HuH-7.5 (cell line): ENCODE measurements at places on chromosomes 7 and 10.

GRCh38 chr10:14554491-14555205, 220.0 kb downstream of the FAM107B start:
- no peak for DNase-seq

DNA sequence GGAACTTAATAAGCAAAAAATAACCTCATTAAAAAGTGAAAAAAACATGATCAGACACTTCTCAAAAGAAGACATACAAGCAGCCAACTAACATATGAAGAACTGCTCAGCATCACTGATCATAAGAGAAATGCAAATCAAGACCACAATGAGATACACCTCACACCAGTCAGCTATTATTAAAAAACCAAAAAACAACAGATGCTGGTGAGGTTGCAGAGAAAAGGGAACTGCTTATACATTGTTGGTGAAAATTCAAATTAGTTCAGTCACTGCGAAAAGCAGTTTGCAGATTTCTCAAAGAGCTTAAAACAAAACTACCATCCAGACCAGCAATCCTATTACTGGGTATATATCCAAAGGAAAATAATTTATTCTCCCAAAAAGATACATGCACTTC, 513.3 kb downstream of the MDFIC start:
- no peak for DNase-seq

DNA sequence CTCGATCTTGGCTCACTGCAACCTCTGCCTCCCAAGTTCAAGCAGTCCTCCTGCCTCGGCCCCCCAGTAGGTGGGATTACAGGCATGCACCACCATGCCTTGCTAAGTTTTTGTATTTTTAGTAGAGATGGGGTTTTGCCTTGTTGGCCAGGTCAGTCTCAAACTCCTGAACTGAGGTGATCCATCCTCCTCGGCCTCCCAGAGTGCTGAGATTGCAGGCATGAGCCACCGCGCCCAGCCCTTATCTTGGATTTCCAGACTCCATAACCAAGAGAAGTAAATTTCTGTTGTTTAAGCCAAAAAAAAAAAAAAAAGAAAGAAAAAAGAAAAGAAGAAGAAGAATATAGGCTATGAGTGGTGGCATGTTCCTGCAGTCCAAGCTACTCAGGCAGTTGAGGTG, 53.3 kb upstream of the RABGEF1 start:
- DNase-seq, result no peak

DNA sequence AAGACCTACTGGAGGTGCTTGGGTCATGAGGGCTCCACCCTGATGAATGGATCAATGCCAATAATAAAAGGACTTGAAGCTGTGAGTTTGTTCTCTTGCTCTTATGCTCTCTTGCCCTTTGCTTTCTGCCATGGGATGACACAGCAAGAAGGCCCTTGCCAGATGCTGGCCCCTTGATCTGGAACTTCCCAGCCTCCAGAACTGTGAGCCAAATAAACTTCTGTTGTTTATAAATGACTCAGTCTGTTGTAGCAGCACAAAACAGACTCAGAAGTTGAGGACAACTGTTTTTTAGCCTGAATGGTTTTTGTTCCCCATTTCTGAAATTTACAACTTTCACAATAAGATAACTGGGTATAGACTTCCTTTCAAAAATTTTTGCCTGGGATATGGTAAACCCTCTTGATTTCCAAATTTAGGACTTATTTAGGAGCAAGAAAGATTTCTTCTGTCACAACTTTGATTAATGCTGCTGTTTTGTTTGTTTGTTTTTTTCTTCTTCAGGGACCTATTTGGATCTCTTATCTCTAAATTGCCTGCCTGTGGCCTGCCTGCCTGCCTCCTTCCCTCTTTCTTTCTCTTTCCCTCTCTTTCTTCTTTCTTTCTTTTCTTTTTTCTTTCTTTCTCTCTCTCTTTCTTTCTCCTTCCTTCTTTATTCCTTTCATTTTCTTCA, 12.1 kb downstream of the ENTPD1 start:
- no peak for DNase-seq

DNA sequence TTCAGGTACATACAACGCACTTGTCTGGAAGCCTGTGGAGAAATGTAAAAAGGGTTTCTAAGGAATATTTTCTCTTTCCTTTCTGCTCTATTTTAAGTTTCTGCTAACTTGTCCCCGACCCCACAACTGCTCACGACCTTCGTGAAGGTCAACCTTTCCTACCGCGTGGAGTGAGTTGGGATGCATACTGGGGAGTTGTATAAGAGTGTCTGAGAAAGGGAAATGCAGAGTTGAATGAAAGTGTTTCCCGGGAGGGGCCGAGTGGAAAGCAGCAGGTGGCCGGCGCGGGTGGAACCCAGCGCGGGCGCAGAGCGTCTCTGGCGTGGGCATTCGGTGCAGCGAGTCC, 17.9 kb upstream of the ACBD5 start:
- DNase-seq, result no peak

DNA sequence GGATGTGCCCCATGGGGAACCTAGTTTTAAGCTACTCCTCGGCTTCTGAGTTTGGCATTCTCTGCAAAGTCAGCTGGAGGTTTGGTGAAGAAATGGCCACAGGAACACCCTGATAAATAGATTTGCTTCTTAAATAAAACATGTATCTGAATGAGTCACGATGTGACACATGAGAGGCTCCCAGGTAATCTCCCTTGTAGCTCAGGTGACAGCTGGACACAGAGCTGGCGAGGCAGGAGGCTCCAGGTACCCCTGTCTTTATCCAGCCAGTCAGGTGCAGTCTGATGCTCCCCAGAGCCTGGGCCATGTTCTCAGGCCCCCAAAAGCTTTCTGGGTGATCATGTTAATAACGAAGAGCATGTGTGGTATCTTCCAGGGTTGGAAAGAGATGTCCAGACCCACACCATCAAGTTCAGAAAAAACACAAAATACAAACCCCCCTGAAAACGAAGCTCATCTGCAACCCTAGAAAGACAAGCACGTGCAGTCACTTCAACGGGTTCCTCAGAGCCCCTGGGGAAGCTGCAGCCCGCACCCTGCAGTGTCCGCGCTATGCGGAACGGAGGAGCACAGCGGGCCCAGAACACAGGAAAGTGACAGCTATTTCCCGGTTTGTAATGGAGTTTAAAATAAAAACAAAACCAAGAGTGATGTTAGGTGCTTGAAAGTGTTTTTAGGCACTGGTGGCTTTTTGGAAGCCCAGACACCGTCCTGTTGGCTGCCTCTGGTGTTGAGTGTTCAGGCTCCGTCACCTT, 69.4 kb downstream of the ZRANB1 start:
- DNase-seq, result no peak

GRCh38 chr7:116511552-116512519, 12.3 kb downstream of the CAV2 start:
- no peak for DNase-seq

DNA sequence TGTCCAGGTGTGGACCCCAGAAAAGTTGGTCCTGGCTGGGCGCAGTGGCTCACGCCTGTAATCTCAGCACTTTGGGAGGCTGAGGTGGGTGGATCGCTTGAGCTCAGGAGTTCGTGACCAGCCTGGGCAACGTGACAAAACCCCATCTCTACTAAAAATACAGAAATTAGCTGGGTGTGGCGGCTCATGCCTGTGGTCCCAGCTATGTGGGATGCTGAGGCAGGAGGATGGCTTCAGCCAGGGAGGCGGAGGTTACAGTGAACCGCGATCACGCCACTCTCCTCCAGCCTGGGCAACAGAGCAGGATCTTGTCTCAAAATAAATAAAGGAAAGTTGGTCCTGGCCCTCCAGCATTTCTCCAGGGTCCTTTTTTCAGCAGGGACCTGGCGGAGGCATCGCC, 1.4 kb downstream of the NUDT1 start:
- DNase-seq, result no peak

- no peak for DNase-seq
Measured at GRCh38 chr7:77729574-77730348, 33.5 kb downstream of the RSBN1L start.

- DNase-seq, result no peak
Measured at GRCh38 chr10:75049316-75050148, 61.9 kb upstream of the SAMD8 start.

DNA sequence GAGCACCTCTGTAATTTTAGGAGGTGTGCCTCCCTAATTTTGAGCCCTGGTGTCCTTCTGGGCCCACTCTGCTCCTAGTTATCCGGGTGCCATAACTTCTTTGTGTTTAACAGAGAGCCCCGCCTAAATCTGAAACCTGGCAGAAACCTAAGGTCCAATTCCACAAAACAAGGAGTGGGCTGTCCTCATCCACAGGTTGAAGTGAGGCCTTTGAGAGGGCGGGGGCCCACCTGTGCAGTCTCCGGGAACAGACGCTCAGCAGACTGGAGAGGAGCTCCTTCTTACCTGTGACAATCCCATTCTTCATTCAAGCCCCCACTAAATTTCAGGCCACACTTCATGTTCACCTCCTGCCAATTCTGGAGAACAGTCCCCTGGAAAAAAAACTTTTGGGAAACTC, 10.9 kb downstream of the TMEM72 start:
- no peak for DNase-seq

- no peak for DNase-seq
Measured at GRCh38 chr7:76333511-76334101, 25.2 kb downstream of the YWHAG start.

GRCh38 chr10:86642499-86642898, 11.8 kb upstream of the OPN4 start:
- no peak for DNase-seq

DNA sequence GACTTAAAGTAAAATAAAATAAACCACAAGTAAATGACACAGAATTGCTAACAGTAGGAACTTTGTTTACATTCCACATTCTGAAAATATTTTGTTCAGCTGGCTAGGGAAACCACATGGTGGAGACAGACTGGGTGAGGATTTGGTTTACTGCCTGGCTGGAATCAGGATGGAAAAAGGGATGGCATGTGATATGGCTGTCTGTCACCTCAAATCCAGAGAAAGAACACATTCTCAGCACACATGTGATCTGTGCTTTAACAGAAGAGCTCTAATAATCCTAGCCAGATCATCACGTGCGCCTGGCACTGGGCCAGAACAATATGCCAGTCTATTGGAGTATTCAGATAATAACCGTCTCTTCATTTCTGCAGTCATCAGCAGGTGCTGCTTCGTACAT, 90.9 kb upstream of the PIP4K2A start:
- no peak for DNase-seq

DNA sequence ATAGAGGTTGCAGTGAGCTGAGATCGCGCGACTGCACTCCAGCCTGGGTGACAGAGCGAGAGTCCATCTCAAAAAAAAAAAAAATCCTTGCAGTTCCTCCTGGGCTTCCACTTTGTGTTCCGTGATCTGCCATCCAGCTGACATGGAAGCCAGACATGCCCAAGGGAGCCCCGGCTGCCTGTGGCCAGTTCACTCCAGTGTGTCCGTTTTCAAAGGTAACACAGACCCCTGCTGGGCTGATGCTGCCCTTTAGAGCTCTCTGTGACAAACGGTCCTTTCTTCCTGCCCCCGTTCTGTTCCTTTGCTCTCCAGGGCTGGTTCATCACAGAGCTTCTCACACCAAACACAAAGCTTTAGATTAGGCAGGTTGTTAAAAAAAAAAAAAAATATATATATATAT, 130.8 kb downstream of the CUL2 start:
- DNase-seq, result no peak

DNA sequence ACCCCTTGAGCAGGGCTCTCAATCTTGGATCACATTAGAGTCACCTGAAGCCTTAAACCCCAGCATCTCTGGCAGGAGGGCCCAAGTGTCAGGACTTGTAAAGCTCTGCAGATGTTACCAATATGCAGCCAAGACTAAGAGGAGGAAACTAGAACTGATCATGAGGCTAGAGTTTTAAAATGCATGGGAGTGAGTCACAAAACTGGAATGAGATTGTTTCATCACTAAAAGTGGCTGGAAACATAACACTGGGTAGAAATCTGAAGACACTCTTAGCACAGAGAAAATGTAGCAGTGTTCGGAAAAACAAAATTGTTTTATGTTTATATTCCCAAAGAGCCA, 63.3 kb upstream of the GHITM start:
- DNase-seq, result no peak

DNA sequence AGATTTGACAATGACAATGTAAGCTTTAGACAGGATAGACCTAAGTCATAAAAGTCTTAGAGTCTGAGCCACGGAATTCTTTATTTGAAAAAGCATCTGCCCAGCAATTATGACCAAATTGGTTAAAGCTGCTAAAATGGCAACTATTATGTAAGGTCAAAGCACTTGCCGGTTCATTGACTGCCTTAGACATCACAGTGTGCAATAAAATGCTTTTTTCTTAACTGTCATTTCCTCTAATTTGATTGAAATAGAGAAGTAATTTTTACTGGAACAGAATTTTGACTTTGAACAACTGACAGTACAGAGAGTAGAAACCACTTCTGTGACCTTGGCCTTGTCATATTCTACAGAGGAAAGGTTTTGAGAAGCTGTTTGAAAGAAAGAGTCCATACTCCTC, 142.9 kb downstream of the THSD7A start:
- no peak for DNase-seq

GRCh38 chr7:157281221-157281998, 55.4 kb upstream of the DNAJB6 start:
- DNase-seq, result no peak
